Left lung (tissue), 14 donors: ENCODE measurements at places on chromosomes 7 and 10.
A peak's percentile ranks its signal among the peaks of the same experiment; 100 is the strongest.

DNA sequence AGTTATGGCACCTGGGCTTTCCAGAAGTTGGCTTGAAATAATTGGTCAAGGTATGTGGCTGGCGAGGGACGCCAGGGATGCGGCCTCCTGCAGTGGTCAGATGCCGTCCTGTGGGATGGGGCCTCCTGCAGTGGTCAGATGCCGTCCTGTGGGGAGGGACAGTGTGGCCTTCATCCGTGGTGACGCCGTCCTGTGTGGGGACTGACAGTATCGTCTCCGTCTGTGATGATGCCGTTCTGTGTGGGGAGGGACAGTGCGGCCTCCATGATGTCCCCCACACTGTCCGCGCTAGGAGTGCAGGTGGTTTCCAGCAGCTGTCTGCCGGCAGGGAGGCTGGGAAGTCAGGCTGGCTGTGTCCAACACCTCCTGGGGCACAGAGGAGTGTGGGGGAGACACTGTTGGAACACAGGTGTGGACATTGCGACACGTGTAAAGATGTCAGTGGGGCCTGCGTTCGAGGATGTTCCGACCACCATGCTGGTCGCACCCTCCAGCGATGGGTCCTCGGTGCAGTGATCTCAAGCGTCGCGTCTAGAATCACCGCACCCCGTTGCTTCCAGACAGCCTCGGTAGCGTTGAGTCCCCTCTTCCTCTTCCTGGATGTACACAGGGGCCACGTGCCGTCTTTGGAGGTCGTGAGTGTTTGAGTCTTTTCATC is 52.6 kb downstream of the INPP5A start:
- no peak for DNase-seq

DNA sequence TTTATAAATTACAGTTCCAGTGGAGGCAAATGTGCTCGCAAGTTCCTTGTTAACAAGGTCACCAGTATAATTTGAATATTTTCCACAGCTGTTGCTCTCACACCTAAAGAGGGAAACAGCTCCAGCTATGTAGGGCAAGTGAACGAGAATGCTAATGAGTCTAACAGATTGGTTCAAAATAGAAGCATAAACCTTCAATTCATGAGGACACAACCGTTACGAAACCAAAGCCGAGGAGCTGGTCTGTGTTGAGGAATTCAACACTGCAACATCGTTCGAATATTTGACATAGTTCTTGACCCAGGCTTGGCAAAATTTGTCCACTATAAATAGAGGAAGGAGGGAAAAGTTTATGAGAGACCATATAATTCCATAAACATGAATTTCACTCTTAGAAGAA is 161.3 kb downstream of the KLF6 start:
- DNase-seq = no peak

DNA sequence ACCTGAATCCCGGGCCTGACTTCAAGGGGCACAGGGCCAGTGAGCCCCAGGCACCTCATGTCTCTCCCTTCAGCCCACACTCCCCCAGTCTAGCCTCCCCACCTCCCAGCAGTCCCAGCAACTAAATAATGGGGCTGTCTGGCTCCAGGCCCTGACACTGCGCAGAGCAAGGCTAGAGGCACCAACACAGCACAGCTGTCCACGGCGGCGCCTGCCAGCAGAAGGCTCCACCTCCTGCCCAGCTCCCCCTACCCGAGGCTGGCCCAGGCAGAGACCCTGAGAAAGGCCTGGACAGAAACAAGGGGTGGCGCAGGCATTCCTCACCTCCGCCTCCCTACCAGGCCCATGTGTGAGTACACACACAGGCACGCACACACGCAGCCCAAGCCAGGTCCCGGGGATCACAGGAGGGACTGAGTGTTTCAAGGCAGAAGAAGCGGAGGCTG is 6.1 kb downstream of the KCNH2 start:
- DNase-seq = peak; percentile 90

- DNase-seq = no peak
Observed at GRCh38 chr10:130463876-130464364, 327.7 kb downstream of the GLRX3 start.

DNA sequence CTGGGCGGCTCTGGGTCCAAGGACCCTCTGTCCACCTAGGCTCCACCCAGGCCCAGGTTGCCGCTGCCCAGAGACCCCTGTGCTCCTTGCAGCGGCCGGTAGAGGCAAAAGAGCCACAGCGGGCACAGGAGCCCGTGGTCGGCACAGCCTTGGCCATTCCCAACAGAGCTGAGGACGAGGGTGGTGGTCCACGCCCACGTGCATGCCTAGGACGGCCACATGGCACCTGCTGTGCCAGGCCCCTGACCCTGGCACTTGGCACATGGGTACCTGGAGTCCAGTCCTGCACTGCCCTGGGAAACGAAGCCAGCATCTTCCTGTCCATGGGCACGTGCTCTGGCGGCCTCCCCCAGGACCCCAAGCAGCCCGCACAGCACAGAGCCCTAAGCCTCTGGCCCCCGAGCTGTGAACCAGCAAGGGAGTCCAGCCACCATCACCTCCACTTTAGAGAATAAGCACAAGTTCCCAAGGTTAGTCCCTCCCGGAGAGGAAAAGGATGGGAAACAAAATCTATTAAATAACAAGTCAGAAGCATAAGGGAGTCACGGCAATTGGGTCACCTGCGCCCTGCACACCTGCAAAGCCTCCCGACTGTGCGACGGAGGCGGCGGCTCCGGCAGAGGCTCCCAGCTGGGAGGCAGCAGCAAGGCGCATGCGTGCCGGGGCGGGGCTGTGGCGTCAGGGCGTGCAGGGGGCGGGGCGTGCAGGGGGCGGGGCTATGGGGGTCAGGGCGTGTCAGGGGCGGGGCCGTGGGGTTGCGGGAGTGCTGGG is 59.1 kb downstream of the STK32C start:
- no peak for DNase-seq
